ENCODE measurements at places on chromosomes 13 and 19.

GRCh38 chr19:32324631-32325285 lies 20.7 kb upstream of the ZNF507 start:
- DNase-seq, result no peak

GRCh38 chr19:6060600-6061375 lies 49.5 kb downstream of the RFX2 start:
- DNase-seq, result peak; percentile 44

DNA sequence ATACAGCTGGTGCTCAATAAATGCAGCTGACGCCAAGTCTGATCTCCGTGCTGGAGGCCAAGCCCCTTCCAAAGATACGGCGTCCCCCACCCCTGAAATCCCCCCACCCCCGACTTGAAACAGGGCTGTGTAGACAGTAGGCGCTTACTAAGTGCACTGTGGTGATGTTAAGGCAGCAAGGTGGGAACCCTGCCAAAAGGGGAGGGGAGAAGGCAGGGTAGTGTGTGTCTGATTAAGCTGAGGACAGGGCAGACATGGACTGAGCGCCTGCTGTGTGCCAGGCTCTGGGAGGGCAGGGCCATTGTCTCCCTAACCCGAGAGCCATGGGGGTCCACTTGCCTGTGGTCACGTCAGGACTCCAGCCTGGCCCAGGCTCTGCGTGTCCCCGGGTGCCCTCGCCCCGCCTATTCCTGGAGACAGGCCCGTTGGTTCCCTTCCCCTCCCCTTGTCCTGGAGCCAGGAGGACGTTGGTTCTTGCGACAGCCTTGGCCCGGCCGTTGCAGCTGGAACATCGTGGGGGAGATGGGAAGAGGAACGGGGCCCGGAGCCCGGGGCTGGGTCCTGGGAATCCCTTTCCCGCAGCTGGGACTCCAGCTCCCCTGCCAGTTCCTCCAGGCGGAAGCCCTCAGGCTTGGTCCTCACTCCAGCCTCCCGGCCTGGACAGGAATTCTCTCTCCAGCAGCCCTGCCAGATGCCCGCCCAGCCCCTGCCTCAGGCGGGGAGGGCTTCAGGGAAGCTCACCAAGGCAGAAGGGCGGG lies 1.7 kb upstream of the ELANE start:
- no peak for DNase-seq

DNA sequence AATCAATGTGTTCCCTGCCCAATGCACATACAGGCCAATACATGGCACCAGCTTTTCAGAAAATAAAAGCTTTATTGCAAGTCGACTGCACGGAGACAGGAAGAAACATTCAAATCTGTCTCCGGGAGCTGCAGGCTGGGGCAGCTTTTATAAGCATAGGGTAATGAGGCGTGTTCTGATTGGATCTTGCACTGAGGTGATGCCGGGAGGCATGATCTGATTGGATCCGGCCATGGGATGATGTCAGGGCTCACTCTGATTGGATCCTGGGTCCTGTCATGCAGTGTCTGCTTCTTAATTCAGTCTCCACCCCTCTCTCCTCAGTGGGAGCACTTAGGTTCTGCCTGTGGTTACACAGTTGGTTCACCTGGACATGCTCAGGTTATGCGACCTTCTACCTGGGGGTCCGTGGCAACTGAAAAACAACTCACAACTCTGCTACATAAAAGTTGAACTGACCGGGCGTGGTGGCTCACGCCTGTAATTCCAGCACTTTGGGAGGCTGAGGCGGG lies 11.8 kb upstream of the FBN3 start:
- no peak for DNase-seq

GRCh38 chr19:36009220-36009619 lies 607 bp upstream of the SYNE4 start:
- DNase-seq, result peak; percentile 28

GRCh38 chr13:21909331-21909730 lies 238.5 kb downstream of the FGF9 start:
- no peak for DNase-seq

GRCh38 chr13:51769455-51770127 lies 34.4 kb downstream of the DHRS12 start:
- DNase-seq, result no peak

- DNase-seq, result no peak
Measured at GRCh38 chr13:42660333-42660965, 86.5 kb downstream of the TNFSF11 start.

DNA sequence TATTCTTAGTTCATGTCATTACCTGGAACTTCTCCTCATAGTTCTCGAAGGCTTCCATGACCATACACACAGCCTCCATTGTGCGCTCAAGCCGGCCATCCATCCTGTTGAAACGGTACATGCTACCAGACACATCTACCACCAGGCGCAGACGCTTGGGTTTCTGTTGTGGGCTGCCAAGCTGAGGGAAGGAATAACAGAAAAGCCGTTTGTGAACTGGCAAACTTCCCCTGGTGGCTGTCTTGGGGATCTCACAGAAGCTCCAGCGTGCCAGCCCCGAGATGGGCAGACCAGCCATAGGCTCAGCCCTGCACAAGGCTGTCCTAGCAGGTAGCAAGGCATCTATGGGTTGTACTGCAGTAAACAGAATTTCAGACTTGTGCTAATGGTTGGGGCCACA lies 130.1 kb downstream of the RGCC start:
- DNase-seq, result peak; percentile 24

DNA sequence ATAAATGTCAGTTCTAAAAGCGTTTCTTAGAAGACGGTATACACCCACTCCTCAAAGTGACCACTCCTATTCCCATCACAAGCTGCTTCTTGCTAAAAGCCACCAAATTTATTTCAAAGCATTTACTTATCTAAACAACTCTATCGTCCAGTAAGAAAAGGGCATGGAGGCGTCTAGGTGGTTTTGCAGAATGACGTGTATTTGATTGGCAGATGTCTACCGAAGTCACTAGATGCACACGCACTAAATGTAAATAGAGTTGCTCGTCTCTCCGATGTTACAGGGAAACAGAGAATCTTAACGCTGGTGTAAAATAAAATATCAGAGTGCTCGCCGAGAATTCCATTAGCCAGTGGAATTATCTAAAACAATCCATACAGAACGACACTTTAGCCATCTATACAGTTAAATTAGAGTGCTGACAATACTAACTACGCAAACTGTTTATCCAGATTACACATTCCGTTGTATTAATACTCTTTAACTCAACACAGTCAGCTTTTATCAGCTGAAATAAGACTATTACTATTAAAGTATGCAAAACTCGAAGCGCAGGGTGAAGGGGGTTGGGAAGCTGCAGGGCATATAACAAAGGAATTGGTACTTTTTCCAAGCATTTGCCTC lies 1.9 kb downstream of the KLF12 start:
- peak; percentile 60 for DNase-seq

DNA sequence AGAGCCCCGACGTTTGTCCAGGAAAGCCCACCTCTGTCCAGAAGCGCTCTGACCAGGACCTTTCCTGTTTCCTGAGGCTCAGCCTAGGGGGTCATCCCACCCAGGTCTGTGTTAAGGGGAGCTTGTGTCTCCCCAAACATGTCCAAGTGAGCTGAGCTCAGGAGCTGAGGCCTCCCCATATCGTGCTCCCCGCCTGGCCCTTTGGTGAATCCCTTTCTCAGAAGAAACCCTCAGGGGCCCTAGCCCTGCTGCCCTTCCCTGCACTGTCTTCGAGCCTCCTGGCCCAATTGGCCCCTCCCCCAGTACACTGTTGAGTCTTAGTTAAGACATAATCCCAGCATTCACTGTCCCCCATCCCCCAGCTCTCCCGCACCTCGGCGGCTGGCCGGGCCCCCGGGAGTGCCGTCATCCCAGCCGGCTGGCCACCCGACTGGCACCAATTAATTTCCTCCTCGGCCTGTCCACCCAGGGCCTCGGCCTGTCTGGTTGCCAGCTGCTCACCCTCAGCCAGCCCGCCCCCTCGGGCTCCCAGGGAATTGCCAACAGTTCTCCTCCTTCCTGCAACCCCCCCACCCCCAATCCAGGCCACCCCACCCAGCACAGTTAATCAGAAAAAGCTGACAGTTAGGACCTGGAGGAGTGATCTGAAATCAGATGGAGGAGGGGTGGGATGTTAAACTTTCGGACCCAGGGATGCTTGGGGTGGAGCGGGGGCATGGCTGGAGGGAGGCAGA lies 13.6 kb downstream of the IER2 start:
- DNase-seq, result peak; percentile 36

DNA sequence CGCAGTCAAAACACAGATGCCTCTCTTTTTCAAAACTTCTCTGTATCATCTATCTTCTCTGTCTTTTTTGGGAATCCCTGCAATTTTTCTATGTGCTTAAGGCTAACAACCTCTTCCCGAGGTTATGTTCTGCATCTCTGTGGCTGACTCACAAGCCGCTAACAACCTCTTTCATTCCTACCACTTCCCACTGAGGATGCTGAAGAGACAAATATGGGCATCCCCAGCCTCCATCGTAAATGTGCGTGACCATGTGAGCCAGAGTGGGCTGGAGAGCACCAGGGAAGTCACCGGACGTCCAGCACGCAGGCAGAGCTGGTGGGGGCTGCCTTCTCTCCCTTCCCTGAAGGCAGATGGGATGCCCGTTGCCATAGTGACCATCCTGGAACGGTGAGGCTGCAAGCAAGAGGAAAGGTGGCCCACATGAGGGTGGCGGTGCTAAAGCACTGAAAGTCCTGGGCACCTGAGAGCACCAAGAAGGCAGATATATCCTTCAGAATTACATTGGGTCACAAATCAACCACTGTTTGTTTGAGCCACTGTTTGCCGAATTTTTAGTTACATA lies 122.8 kb downstream of the SHISA2 start:
- DNase-seq, result no peak

GRCh38 chr19:29525901-29526729 lies at the start of gene VSTM2B:
Gene VSTM2B, plus strand, starts transcription at chr19:29525994. Its CDS starts 590 bp downstream, at chr19:29526584.
- no peak for DNase-seq

- DNase-seq, result peak; percentile 78
Measured at GRCh38 chr19:55178781-55179599, 1.1 kb downstream of the SYT5 start.

DNA sequence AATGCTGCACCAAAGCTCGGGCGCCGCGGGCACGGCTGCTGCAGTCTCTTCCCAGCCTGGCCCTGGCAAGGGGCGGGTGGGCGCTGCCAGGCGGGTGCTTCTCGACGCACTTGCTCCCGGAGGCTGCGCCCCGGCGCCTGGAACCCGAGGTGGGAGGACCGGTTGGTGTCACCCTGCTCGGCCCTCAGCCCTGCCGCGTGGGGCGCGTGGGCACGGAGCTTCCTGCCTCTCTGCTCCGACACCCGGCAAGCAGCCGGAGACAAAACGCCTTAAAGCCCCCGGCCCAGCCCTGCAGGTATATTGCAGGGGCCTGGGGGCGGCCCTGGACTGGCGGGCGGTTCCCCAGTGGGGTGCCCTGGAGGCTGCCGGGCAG lies 34.7 kb downstream of the BTBD2 start:
- DNase-seq, result no peak

DNA sequence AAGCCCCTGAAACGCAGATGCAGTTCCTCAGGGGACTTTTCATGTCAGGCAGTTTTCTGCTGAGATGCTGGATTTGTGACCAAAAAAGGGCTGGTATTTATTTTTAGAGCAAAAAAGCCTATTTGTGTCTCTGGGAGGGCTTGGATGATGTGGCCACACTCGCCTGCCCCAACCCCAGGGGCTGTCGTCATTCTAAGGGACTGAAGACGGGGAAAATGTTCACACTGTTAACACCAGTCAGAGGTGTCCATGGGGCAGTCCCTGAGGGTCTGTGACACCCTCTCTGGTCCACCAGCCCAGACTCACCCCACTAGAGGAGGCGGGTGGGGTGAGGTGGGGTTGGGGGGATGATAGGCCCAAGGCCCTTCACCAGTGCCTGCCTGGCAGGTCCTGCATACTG lies 15.9 kb upstream of the EPHX3 start:
- no peak for DNase-seq

- DNase-seq, result no peak
Measured at GRCh38 chr13:27928805-27929753, 9.3 kb downstream of the PDX1 start.

GRCh38 chr19:3378352-3379150 lies 12.2 kb downstream of the NFIC start:
- DNase-seq, result no peak

GRCh38 chr13:95267662-95268342 lies 33.4 kb downstream of the ABCC4 start:
- no peak for DNase-seq

GRCh38 chr13:99256709-99257108 lies 1.5 kb downstream of the GPR18 start:
- no peak for DNase-seq

- no peak for DNase-seq
Measured at GRCh38 chr19:43462785-43463380, 2.5 kb downstream of the LYPD3 start.

DNA sequence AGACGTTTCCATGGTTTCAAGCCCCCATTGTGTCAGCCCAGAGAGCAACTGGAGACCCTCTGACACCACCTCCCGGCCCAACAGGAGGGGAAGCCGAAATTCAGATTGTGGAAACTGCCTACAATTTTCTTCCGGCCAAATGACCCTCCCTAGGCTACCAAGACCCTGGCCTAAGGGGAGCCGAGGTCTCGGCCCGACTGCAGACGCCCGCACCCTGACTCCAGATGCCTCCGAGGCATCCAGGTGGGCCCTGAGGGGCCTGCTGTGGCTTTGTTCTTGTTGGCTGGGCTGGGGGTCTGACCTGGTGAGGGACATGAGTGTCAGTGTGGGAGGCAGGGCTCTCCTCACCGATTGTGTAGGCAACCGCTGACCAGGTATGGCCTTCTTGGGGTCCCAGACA lies 9.6 kb downstream of the MEX3D start:
- no peak for DNase-seq

GRCh38 chr13:112118451-112119064 lies 51.6 kb downstream of the SOX1 start:
- DNase-seq, result no peak

DNA sequence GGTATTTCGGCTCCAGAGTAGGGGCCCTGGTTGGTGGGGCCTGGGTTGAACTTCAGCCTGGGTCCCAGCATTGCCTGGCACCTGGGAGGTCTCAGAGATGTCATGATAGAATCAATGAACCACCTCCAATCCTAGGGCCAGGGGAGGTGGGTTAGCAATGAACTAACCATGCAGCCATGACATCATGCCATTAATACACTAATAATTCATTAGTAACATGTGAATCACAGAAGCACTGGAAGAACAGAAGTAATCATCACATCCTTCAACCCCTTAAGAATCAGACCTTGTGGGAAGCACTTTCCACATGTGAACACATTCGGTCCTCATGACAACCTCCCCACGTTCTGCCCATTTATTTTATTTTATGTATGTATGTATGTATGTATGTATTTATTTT lies 6.9 kb downstream of the NOSIP start:
- DNase-seq, result no peak

All from CD4-positive, alpha-beta T cell treated with Interleukin-6 at 100 ng/mL for 8 hours (primary cell).